Substantia nigra (tissue), 51 donors: ENCODE measurements at places on chromosomes 3 and 15.

GRCh38 chr15:94924971-94925598 is 693.7 kb downstream of the MCTP2 start:
- no peak for DNase-seq

DNA sequence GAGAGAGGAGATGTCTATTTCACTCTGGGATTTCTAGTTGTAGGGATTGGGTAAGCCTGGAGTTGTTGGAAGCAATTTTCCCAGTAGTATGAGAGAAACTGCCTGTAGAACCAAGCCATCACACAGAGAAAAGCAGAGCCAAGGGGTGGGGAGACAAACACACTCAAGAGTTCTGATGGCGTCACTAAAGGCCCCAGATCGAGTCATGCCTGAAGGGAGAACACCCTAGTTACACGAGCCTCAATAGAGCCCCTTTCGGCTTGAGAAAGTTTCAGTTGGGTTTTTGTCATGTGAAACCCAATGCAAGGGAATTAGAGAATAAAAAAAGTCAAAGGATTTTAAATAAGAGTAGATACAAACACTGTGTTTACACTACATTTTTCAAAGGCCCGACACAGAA is 66.1 kb upstream of the PFN2 start:
- no peak for DNase-seq

DNA sequence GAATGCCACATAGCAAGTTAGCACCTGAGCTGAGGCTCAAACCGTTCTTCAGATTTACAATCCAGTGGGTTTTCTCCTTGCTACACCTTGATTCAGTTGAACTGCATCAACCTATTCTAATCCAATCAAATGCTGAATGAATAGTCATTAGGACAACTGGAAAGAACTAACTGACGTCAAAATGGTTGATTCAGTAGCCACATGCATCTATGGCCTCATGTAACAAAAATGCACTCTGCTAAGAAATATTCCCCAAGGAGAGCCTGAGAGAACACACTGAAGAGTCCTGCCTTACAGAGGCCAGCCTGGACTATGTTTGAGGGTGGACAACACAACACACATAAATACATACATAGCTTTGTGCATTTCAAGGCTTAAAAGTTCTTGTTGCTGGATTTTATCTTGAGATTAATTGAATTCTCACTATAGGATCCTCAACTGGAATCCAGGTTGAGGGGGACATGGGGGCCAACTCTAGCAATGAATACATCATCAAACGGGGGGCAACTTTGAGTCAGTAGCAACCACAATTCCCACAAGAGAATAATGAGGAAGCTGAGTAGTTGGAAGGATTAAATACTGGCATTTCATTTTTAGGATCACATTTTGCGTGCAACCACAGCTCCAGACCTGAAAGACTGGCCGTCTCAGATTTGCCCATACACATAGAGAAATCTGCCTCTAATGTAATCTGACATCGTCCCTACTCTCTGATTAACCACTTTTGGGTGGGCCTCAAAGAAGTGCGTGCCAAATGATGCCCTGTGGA is 280.2 kb upstream of the ICE2 start:
- no peak for DNase-seq

DNA sequence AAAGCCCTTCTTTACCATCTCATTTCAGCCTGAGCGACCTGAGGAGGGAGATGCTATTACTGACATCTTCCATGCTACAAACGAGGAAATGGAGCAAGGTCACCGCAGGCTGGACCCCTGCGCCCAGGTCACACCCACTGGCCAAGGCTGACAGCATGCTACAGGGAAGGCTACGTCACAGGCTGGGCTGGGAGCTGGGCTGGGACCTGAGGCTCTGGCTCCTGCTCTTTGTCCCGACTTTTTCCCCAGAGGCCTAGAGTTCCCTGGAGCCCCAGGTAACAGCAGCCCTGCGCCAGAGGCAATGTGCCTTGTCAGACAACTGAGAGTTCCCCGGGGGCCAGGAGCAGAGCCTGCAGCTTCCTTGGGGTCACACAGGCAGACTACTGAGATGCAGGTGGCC is 87.2 kb downstream of the IQSEC1 start:
- no peak for DNase-seq

GRCh38 chr15:32818758-32819447 is 101.1 kb downstream of the GREM1 start:
- DNase-seq: no peak

DNA sequence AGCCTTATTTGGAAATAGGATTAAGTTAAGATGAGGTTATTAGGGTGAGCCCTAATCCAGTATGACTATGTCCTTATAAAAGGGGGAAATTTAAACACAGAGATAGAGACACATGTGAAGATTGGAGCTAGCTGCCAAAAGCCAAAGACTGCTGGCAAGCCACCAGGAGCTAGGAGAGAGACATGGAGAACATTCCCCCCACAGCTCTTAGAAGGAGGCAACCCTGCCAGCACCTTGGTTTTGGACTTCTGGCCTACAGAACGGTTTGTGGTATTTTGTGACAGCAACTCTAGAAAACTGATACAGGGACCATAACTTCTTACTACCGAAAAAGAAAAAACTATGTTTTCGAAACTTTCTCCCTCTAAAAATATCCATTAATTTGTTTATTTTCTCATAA is 245.3 kb upstream of the RARB start:
- no peak for DNase-seq

GRCh38 chr15:48641416-48641815 is 4.1 kb downstream of the FBN1 start:
- peak; percentile 11 for DNase-seq

DNA sequence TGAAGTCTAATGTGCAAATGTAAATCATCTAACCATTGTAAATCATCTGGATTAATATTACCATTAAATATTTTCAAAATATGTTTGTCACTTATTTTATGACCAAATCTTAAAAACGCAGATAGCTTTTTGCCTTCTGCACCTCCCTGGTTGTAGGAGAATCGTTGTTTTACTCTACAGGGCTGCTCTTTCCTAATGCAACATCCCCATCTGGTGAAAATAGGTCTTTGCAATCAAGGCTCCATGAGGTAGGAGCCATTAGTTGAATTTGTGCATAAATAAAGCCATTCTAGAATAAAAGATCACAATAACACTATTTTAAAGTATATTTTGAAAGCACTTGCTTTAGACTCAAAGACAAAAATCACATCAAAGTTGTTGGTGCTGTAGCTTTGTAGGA is 535.6 kb upstream of the AGTR1 start:
- no peak for DNase-seq

- DNase-seq: no peak
Observed at GRCh38 chr3:194587438-194587931, 45.7 kb downstream of the TMEM44 start.

DNA sequence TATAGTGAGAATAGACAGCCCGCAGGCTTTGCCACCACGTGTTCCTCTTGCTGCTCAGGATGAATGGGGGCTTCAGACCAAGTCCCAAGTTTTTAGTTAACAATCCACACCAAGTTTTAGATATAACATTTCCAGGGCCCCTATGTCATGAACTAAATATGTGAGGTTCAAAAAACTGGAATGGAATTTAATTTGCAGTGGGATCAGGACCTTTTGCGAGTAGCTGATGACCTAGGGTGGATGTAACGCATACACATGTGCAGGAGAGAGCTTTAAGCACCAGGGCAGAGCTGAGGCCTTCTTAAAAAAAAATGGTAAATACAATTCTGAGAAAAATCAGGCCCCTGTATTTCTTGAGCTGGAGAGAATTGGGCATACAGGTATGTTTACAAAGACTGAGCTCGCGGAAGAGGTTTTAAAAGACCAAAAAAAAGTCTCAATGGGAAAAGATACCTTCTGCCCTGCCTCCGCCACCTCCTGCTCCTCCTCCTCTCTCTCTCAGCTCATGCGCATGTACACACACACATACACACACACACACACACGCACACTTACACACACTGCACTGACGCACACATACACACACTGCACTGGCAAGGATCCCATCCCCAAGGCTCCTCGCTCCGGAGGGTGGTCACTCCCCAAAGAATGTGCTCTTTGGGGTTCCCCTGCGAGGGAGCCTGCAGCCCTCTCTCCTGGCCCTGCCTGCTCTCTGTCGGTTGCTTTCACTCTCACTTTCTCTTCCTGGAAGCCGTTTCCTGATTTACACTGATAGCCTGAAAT is 48.2 kb upstream of the IGF1R start:
- DNase-seq: no peak
